ENCODE measurements at places on chromosomes 16 and 17.

DNA sequence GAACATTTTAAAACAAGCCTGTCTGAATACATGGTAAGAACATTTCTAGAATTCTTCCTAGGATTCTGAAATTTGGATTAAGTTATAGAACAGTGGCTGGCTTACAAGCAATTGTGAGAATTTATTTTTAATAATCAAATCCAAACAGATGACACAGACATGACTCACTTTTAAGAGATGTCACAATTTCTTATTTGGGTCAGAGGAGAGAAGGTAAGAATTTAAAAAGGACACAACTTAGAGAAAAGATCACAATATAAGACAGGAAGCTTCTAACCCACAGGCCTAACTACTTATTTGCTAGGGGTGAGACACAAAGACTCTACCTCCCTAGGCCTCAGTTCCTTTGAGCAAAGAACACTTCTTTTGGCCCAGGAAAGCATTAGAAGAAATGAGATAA is 32.7 kb downstream of the ZZEF1 start:
- no peak for DNase-seq

GRCh38 chr17:73887739-73888138 is 243.5 kb upstream of the SDK2 start:
- no peak for DNase-seq

- DNase-seq = no peak
Measured at GRCh38 chr17:39200957-39201510, 951 bp downstream of the RPL19 start.

DNA sequence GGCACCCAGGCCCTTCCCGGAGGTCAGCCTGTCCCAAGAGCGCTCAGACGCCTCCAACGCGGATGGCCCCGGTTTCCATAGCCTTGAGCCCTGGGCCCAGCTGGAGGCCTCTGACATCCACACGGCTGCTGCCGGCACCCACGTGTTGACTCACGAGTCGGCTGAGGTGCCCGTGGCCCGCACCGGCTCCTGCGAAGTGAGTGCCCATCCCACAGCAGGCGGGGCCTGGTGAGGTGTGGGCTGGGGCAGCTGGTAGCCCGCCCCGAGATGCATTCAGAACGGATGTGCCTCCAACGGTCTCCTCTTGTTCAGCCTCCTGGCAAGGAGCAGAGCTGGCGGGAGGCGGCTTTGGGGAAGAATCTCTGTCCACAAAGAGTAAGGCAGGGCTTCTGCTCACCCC is 2.7 kb downstream of the WDR90 start:
- no peak for DNase-seq

- no peak for DNase-seq
Measured at GRCh38 chr16:2341456-2342447, 1.2 kb upstream of the ABCA3 start.

DNA sequence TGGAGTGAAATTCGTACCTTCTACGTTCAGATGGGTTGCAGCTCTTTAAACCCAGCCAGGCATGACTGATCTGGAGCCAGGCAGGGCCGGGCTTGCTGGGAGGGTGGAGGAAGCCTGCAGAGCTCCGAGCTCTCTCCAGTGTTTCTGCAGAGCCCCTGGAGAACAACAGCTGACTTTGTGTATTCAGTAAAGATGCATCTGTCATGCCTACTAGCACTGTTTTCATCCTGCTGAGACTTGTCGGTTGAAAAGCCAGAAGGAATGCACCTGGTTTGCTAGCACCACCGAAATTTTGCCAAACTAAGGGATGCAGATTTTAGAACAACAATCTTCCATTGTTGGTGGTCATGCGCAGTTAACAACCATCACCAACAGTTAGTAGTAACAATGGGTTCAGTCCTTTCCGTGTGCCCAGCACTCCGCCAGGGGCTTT is 22.4 kb upstream of the SCNN1B start:
- peak; percentile 75 for DNase-seq
